ENCODE measurements at places on chromosomes 2 and 18. TPM values are rescaled to one million over a fixed set of nuclear protein-coding genes. Genes with fewer than 3 reads are reported as not detected.

GRCh38 chr2:121856360-121856759 lies 100.9 kb downstream of the TSN start:
- peaks cover 27% of the 10 kb centered on the region for H3K27me3 ChIP-seq
- no peaks in the 10 kb centered on the region for H3K36me3 ChIP-seq
- no peak overlapping the region for H3K4me3 ChIP-seq
- H3K27ac ChIP-seq = no peak overlapping the region

RGPD4 gene
- polyA plus RNA-seq = not detected

SLC39A10 gene
- polyA plus RNA-seq = 14.8 TPM

DNA sequence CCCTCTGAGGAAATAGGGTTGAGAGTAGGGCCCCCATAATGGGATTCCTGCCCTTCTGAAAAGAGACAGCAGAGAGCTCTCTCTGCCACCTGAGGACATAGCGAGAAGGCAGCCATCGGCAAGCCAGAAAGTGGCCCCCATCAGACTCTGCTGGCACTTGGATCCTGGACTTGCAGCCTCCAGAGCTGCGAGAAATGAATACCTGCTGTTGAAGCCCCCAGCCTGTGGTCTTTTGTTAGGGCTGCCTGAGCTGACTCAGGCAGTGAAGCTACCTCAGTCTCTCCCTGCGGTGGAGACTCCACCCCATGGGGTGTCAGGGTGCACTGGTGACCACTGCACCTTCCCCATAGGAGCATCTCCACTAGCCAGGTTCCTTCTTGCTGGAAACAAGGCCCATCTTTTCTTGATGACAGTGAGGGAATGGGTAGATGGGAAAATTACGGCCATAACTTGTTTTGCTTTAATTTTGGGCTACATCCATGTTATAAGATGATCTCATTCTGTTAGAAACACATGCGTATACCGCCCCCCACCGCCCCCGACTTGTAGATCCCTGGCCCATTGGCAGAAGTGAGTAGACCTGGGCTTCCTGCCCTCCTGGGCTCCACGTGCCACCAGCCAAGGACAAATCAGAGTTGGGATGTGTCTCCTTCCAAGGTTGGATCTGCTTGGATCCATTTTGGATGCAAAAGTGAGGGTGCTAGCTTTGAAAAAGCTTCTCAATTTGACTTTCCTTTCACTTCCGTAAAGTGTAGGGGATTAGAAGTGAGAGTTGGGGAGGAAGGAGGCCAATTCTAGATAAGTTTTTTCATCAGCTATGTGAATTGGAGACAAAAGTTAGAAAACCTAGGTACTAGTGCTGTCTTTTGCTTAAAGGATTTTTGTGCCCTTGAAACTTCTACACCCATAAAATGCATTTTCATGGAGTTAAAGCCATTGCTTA lies 42.9 kb downstream of the NCK2 start:
- DNase-seq = no peak
- peaks cover 8% of the 10 kb centered on the region for H3K36me3 ChIP-seq
- no peaks in the 10 kb centered on the region for H3K27me3 ChIP-seq
- H3K27ac ChIP-seq = peak overlapping the region; percentile 93
- peaks cover 57% of the 10 kb centered on the region for H3K4me1 ChIP-seq
- H3K4me3 ChIP-seq = peak overlapping the region; percentile 56

- H3K27me3 ChIP-seq = peaks cover 91% of the 10 kb centered on the region
- DNase-seq = no peak
- peaks cover 7% of the 10 kb centered on the region for H3K36me3 ChIP-seq
- peak overlapping the region; percentile 73 for H3K4me3 ChIP-seq
- peaks cover 23% of the 10 kb centered on the region for H3K4me1 ChIP-seq
- peak overlapping the region; percentile 94 for H3K27ac ChIP-seq
These were observed 3.1 kb downstream of the DLX1 start for GRCh38 chr2:172088245-172089004.

DNA sequence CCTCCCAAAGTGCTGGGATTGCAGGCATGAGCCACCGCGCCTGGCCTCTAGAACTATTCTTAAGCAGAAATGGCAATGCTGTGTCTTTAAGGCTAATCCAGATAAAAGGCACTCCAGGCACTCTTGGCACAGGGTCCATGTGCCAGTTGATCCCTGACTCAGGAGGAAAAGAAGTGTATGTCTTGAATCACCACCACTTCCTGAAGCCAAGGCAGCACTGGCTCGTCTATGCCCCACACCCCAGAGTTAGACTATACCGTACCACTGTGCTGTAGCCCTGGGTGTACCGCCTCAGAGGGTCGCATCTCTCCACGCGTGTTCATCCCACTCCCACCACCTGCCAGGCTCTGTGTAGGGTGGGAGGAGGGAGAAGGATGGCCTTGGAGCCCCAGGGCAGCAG lies 9.0 kb downstream of the TNFRSF11A start:
- no peak for DNase-seq
- H3K4me3 ChIP-seq = no peak overlapping the region
- H3K27me3 ChIP-seq = peaks cover 49% of the 10 kb centered on the region
- H3K27ac ChIP-seq = no peak overlapping the region
- no peaks in the 10 kb centered on the region for H3K36me3 ChIP-seq

- H3K4me1 ChIP-seq = peaks cover 9% of the 10 kb centered on the region
- H3K36me3 ChIP-seq = no peaks in the 10 kb centered on the region
- no peaks in the 10 kb centered on the region for H3K27me3 ChIP-seq
These were observed 54.9 kb downstream of the EPHA4 start for GRCh38 chr2:221517146-221517695.

DNA sequence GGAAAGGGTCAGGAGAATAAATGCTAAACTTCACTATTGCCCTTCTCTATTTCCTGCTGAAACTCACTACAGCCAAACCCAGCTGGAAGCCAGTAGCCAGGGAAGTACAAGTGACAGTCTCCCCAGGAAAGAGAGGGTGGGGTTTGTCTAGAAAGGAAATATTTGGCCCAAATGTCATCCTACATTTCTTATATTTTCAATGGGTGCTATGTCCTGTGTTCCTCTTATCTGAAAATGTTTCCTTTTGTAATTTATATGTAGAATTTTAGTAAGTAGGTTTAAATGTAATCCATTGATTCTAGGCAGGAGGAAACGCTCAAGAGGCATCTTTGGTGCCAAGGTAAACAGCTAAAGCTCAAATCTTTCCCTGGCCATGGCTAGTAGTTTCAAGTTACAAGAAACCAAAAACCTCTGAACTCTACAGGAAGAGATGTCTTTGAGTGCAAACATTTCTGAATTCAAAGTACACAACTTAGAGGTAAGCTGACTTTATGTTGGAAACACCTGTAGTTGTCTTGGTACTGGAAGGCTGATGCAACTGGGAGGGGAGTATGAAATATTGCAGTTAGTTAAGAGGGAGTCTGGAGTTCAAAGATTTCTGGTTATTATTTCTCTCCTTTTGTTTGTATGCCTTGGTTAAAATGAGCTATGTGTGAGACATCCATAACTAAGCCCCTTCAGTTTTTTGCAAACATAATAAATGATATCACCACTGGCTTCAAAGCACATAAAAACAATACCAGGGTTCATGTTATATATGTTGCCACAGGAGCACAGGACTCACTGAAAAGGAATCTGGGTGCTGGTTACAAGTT lies 356.1 kb upstream of the ZC3H15 start:
- H3K4me3 ChIP-seq = no peak overlapping the region
- no peaks in the 10 kb centered on the region for H3K4me1 ChIP-seq
- H3K27me3 ChIP-seq = no peaks in the 10 kb centered on the region
- H3K27ac ChIP-seq = no peak overlapping the region
- no peak for DNase-seq
- no peaks in the 10 kb centered on the region for H3K36me3 ChIP-seq

GRCh38 chr2:23994567-23994966 lies 15.3 kb upstream of the MFSD2B start:
- H3K4me3 ChIP-seq = no peak overlapping the region
- no peaks in the 10 kb centered on the region for H3K4me1 ChIP-seq
- no peaks in the 10 kb centered on the region for H3K27me3 ChIP-seq

GRCh38 chr2:47497843-47498460 lies 95.0 kb downstream of the MSH2 start:
- DNase-seq = no peak
- H3K36me3 ChIP-seq = peaks cover 8% of the 10 kb centered on the region
- peaks cover 11% of the 10 kb centered on the region for H3K4me1 ChIP-seq
- no peak overlapping the region for H3K27ac ChIP-seq

- no peak for DNase-seq
- H3K36me3 ChIP-seq = no peaks in the 10 kb centered on the region
- H3K27ac ChIP-seq = no peak overlapping the region
- H3K27me3 ChIP-seq = no peaks in the 10 kb centered on the region
- no peaks in the 10 kb centered on the region for H3K4me1 ChIP-seq
- H3K4me3 ChIP-seq = no peak overlapping the region
These were observed 50.4 kb downstream of the PKP4 start for GRCh38 chr2:158507141-158507540.

HJURP gene
- polyA plus RNA-seq = not detected

DNA sequence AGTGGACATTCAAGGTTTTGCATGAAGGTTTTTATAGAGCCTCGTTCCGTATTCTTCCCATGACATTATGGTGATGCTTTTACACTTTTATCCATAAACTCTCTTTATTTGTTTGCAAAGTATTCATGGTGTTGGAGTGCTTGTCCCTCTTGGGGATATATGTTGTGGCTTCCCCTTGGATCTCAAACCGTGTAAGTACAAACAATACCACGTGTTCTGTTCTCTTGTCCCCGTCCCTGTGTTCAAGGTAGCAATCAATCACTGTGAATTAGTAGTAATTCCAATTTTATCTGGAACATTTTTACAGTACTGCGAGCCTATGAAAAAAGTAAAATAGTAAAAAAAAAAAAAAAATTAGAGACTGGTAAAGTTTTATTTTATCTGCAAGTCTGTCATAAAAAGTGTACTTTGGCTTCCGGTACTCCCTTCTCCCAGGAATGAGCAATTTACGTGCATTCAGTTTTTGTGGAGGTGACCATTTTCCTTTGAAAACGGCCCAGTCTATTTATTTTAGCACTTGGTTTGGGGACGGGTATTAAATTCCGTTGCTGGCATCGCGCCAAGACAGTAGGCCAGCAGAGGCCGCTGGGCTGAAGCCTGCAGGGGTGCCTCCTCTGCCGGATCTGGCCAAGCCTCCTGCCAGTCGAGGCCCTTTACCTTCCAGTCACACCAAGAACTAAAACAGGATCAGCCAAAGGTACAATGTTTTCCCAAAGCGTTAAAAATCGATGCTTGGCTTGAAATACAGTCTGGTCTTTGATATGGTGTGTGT lies 175.7 kb downstream of the SOCS6 start:
- H3K4me1 ChIP-seq = peaks cover 10% of the 10 kb centered on the region
- peaks cover 29% of the 10 kb centered on the region for H3K27me3 ChIP-seq
- H3K36me3 ChIP-seq = no peaks in the 10 kb centered on the region
- DNase-seq = no peak
- peak overlapping the region; percentile 60 for H3K4me3 ChIP-seq

GRCh38 chr2:241743620-241744019 lies 9.2 kb downstream of the D2HGDH start:
- H3K27me3 ChIP-seq = no peaks in the 10 kb centered on the region
- peaks cover 8% of the 10 kb centered on the region for H3K4me1 ChIP-seq
- DNase-seq = no peak
- peaks cover 9% of the 10 kb centered on the region for H3K36me3 ChIP-seq

GRCh38 chr2:44392338-44392943 lies 30.7 kb downstream of the CAMKMT start:
- peak; percentile 18 for DNase-seq
- H3K4me3 ChIP-seq = no peak overlapping the region
- H3K36me3 ChIP-seq = peaks cover 1% of the 10 kb centered on the region
- H3K4me1 ChIP-seq = peaks cover 17% of the 10 kb centered on the region
- no peaks in the 10 kb centered on the region for H3K27me3 ChIP-seq
- H3K27ac ChIP-seq = no peak overlapping the region

DNA sequence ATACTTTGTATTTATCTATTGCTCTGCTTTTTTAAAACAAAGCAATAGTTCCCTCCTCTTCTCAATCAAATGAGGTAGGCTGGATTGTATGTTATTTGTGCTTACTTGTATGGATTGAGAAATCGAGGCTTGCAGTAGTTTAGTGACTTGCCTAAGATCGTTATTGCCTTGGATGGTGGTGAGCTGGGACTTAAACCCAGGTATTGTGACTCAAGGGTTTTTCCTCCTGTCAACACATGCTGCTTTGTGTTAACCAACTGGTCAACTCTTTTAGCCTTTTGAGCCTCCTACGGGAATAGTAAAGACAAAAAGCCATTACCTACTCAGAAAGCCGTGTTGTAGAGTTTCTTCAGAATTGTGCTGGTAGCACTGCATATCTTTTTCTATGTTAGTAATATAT lies 95.2 kb upstream of the THUMPD2 start:
- no peaks in the 10 kb centered on the region for H3K27me3 ChIP-seq
- H3K27ac ChIP-seq = no peak overlapping the region
- no peaks in the 10 kb centered on the region for H3K4me1 ChIP-seq
- H3K4me3 ChIP-seq = no peak overlapping the region
- peaks cover 5% of the 10 kb centered on the region for H3K36me3 ChIP-seq
- no peak for DNase-seq

DNA sequence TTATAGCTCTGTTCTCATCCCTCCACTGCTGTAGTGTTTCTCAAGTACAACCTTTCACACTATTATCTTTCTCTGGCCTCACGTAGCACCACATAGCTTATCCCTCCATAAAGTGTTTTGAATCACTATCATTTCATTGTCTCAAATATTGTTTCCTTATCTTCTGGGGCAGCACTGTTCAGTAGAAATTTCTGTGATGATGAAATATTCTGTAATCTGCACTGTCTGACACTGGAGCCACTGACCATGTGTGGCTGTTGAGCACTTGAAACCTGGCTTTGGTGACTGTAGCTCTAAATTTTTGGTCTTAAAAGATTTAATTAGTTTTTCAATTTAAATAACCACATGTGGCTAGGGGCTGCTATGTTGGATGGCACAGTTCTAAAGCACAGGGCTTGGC lies 78.9 kb downstream of the CPS1 start:
- H3K27me3 ChIP-seq = peaks cover 5% of the 10 kb centered on the region
- H3K4me3 ChIP-seq = no peak overlapping the region
- no peak for DNase-seq

- no peak overlapping the region for H3K27ac ChIP-seq
- H3K27me3 ChIP-seq = no peaks in the 10 kb centered on the region
- H3K36me3 ChIP-seq = peaks cover 29% of the 10 kb centered on the region
These were observed 232.7 kb upstream of the REV1 start for GRCh38 chr2:99722476-99722875.

- H3K4me1 ChIP-seq = no peaks in the 10 kb centered on the region
- DNase-seq = no peak
- H3K4me3 ChIP-seq = no peak overlapping the region
- H3K27me3 ChIP-seq = no peaks in the 10 kb centered on the region
- no peaks in the 10 kb centered on the region for H3K36me3 ChIP-seq
These were observed 41.6 kb downstream of the TMEM17 start for GRCh38 chr2:62464221-62465007.

DNA sequence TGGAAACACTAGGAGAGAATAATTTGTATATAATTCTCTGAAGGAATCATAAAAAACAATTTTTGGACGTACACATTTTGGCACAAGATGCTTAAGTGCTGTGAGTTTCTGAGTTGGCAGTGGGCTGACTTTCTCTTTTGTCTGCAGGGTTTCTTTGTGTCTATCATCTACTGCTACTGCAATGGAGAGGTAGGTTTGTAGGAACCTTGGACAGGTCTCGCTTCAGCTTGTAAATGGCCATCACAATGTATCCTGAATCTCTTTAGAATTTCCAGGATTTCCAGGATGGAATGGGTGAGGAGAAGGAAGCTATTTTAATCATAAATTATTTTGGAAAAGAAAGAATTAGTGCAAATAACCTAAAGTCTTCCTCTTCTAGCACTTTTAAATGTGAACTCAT lies 83.9 kb downstream of the PTH2R start:
- DNase-seq = no peak
- no peaks in the 10 kb centered on the region for H3K36me3 ChIP-seq
- H3K4me3 ChIP-seq = no peak overlapping the region
- no peak overlapping the region for H3K27ac ChIP-seq

ATL2 gene
- 42.0 TPM for polyA plus RNA-seq

EVX2 gene
- not detected for polyA plus RNA-seq

HOXD11 gene
- not detected for polyA plus RNA-seq

CHRNA1 gene
- polyA plus RNA-seq = not detected
